HCT116 (cell line): ENCODE measurements at places on chromosomes 7 and 10.
A peak's percentile ranks its signal among the peaks of the same experiment; 100 is the strongest.

DNA sequence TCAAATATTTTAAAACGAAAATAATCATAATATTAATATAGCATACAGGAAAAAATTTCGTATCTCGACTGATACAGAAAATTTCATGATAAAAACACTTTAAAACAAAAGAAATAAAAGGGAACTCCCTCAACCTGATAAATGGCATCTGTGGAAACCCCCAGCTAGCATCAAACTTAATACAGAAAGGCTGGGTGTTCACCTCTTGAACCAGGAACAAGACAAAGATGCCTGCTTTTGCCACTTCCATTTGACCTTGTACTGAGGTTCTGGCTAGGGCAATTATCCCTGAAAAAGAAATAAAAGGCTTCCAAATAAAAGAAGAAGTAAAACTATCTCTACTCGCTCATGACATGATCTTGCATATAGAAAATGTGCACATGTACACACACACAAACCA is 2.5 kb upstream of the ALOX5 start:
- DNase-seq: no peak

DNA sequence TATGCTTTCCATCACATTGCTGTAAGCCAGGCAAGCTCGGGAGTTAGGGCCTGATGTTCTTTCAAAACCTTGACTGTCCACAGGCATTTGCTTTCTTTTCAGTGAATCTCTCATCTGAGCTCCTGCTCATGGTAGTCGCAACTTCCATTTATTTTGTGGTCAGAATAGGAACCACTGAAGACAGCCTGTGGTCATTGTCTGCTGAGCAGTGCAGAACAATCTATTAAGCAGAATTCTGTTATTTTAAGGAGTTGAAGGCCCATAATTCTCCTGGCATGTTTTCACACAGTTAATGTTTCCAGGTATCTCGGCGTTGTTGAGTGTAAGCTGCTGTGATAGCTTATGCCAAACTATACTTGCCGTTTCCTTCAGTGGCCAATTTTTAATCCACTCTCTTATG is 491.1 kb upstream of the AKR1E2 start:
- no peak for DNase-seq

GRCh38 chr10:103111031-103111917 is 81.8 kb downstream of the NT5C2 start:
- no peak for DNase-seq

GRCh38 chr10:12938271-12938670 is 63.2 kb downstream of the CCDC3 start:
- no peak for DNase-seq

- DNase-seq: no peak
These were observed 951 bp downstream of the ELOVL3 start for GRCh38 chr10:102227050-102227449.

DNA sequence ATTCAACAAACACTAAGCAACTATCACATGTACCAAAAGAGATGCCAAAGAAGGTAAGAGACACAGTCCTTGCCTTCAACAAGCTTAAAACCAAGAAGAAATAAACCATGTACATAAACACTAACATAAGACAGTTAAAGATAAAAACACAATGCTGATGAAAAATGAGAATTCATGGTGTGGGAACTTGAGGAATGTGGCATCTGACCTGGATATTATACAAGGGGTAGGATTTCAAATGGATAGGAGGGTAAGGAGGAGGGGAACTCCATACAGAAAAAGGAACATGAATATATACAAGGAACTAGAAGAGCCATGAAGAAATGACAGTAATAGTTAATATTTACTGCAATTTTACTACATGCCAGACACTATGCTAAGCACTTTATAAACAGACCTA is 11.0 kb downstream of the HIBADH start:
- no peak for DNase-seq

DNA sequence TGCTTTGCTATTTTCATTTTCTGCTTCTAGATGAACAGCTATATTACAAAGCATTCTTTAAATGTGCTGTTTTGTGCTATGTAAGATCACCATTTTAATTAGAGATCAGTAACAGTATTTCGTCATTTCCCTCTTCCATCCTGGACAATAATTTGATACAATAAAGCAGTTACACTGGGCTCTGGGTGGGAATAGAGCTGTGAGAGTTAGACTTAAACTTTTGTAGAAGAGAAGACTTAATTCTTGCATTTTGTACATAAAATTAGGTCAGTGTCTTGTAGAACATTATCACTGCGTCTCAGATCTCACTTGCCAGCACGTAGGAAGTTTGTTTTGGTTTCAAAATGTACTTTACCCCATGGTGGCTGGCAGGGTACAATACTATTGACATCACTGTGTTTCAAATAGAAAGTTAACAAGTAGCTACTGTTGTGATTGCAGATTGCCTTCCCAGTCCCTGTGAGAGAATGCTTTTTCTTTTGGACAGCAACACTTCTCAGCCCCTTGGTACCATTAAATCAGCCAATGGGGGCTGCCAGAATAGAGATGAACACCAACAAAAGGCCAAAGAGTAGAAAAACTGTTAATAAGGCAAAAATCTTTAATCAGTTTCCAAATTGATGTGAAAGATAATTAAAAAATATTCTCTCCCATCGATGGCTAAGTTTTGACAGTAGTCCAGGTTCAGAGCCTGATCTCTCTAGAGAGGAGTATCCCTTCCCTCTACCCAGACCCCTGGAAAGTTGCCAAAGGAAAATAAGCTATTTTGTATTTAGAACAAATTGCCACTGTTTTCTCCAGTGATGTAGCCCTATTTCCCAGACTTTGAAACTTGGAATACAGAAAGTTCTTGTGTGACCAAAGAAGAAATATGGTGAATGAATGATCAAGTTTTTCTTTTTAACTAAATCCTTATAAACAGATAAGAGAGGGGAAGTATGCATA is 35.1 kb downstream of the SMNDC1 start:
- no peak for DNase-seq

DNA sequence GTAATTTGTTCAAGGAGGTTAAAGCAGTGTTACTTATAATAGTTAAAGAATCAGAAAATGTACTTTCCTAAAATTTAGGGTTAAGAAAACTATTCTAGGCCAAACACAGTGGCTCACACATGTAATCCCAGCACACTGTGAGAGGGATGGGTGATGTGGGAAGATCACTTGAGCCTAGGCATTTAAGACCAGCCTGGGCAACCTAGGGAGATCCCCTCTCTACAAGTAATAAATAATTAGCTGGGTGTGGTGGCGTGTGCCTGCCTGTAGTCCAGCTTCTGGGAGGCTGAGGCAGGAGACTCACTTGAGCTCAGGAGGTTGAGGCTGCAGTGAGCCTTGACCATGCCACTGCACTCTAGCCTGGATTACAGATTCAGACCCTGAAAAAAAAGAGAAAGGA is 3.6 kb upstream of the STEAP2 start:
- no peak for DNase-seq

DNA sequence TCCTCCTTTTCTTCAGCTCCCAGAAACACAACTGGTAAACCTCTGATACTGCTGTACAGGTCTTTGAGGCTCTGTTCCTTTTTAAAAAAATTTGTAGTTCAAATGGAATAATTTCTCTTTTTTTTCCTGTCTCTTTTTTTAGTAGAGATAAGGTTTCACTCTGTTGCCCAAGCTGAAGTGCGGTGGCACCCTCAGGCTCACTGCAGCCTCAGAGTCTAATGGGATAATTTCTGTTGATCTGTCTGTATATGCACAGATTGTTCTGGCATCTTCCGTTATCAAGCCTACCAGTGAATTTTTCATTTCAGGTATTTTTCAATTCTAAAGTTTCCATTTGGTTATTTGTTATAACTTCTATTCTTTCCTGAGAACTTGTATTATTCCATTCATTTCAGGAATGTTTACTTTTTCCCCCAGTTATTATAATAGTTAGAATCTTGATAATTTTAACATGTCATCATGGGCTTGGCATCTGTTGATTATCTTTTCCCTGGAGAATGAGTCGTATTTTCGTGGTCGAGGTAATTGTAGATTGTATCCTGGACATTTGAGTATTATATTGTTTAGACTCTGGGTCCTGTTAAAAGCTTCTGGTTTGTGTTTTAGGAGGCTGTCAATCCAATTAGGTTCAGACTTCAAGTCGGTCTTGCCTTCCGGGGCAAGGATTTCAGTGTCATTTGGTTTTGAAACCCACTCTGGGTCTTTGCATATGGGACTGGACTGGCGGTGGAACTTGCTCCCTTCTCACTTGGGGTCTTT is 24.5 kb downstream of the CRCP start:
- DNase-seq: no peak

GRCh38 chr7:22121702-22122474 is 176.2 kb upstream of the CDCA7L start:
- DNase-seq: no peak

- no peak for DNase-seq
These were observed 119.6 kb upstream of the AFAP1L2 start for GRCh38 chr10:114523876-114524275.

GRCh38 chr10:821322-821721 is 110.2 kb downstream of the LARP4B start:
- no peak for DNase-seq

DNA sequence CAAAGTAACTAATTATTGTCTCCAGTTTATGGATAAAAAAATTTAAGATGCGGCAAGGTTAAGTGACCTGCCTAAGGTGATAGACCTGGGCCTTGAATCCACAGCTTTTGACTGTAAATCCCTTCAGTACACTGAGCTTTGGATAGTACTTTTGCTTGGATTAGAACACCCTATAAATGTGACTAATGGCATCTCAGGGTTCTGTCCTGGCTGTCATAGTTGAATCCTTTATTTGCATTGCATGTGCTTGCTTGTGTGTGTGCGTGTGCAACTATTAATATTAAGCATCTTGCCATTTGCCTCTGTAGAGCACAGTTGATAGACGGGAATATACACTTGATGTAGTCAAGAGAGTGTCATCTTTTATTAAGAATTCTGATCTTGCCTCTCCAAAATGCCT is 228.0 kb downstream of the AUTS2 start:
- DNase-seq: no peak

DNA sequence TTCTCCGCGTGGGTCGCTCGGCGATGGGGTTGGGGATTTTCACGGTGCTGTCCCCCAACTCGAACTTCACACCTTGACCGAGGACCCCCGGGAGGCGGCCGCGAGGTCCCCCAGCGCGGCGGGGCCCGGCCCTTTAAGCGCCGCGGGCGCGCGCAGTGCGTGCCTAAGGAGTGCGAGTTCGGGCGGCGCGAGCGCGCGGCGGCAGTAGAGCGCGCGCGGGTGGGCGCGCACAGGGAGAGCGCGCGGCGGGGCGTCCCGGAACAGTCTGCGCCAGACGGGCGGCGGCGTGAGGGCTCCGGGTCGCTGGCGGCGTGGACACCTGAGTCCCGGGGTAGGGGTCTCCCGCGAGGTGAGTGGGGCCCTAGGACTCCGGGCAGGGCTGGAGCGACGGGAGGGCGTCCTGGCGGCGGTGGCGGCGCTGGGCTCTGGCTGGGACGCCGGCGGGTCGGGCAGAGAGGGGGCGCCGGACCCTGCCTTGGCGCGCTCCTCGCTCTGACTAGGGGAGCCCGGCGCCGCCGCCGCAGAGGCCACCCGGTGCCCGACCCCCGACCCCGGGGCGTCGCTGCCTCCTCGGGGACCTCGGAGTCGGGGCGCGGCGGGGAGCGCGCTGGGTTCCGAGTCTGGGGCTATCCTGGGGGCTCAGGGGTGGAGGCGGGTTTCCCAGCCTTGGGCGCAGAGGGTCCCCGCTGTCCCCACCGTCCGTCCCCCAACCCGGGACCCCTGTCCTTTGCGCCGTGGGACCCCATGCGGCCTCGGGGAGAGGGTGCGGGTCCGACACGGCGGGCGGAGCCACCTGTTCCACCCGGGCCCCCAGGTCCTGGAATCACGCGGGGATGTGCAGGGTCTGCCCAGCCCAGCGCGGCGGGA is at the start of gene PROSER2:
TSS of gene PROSER2 (plus strand) at position 235 of the 867 bp plus-strand sequence. CDS start 28,722 bp downstream, outside the sequence.
- peak; percentile 27 for DNase-seq

DNA sequence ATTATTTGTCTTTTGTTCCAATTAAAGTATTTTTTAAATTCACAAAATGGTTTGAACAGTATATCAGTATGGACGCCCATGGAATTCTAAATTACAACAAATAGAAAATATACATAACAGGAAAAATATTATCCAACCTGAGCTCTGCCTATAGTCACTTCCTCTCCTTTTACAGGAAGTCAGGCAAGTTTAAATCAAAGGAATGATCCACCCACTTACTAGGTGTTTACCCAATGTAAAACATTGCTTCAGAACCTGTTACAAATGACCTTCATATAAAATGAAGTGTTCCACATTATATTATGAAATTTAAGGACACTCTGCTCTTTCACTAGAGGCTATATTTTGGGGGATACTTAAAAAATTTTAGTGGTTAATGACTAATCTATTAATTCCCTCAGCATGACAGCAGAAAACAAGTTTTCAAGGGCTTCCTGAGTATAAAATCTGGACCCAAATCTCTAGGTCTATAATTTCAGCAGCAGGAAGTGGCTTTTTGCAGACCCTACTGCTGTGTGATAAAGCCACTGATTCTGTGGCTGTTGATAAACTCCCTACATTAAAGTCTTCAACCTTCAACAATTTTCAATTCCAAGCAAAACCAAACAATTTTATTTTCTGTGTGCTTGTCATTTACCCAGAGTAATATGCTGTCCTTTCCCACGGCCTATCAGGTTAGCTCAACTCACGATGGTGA is 722.6 kb downstream of the GATA3 start:
- DNase-seq: no peak

DNA sequence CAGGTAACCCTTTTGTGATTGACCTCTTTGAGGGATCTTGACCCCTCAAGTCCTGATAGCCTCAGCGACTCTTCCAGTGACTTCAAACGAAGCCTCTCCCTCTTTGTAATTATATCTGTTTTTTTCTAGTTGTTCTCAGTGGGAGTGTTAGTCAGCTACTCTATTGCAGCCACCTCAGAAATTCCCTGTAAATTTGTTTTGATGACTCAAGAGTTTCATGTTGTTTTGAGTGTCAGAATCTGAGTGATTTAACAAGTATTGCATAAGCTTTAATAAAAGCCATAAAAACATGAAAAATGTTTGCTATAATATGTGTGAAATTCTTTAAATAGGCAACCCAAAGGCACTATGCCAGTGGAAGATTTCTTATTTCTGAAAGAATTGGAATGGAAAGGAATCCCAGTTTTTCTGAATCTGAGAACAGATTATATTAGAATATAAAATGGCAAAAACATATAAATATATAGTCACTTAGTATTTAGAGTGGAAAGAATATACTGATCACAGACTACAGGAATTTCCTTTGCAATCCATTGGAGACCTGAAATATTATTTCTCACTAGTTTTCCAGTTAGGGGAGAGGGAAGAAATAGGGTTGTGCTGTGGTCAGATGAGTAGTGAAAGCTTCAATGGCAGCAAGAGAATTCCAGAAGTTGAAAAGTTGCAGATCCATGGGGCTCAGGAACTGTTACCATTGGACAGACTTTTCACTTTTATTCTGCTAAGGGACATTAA is 94.4 kb upstream of the SEMA3C start:
- peak; percentile 76 for DNase-seq

GRCh38 chr10:12027539-12027938 is 15.1 kb downstream of the UPF2 start:
- no peak for DNase-seq

- DNase-seq: no peak
These were observed 30.1 kb upstream of the ZNRF2 start for GRCh38 chr7:30254248-30254647.

- no peak for DNase-seq
These were observed 45.6 kb downstream of the MKI67 start for GRCh38 chr10:128080641-128081040.

- no peak for DNase-seq
These were observed 48.4 kb downstream of the ASB13 start for GRCh38 chr10:5618042-5618441.

GRCh38 chr7:36896418-36896817 is 172.1 kb upstream of the AOAH start:
- DNase-seq: no peak

GRCh38 chr7:44272456-44272855 is 52.9 kb downstream of the CAMK2B start:
- DNase-seq: no peak

- DNase-seq: no peak
These were observed 437.1 kb downstream of the HTR7 start for GRCh38 chr10:90420637-90421318.

GRCh38 chr10:78450807-78451485 is 417.3 kb downstream of the RPS24 start:
- no peak for DNase-seq
